ENCODE measurements at places on chromosomes 3 and 15.

DNA sequence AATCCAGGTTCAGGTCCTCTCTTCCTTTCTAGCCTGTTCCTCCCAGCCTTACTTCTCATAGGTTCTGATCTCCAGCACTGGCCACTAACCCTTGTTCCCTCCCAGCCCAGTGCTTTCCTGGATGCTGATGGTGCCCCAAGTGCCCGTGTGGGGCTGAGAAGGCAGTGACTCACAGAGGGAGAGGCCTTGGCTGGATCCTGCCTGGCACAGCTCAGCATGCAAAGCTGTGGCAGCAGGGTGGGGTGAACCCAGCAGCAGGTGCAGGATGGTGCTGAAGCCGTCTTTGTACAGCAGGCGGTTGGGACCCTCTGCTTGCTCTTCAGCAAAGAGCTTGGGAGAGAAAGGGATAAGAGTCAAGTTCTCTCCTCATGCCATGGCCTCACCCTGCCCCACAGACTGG lies 7.6 kb downstream of the LPCAT4 start:
- no peak for DNase-seq

- no peak for DNase-seq
Observed at GRCh38 chr3:150436161-150436560, 28.1 kb downstream of the TSC22D2 start.

DNA sequence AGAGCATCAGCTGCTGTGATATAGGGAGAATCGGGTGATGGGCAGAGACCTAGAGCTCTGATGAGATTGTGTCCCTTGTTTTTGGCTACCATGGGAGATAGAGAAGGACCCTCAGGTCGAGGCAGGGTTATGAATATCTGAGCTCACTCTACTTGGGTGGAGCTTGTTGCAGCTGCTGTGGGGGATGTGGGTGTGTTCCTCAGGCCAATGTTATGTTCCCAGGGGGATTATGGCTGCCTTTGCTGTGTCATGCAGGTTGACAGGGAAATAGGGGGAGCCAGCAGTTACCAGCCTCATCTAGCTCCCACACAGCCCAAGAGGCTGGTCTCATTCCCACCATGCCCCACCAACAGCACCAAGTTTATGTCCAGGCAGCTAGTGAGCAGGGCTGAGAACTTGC lies 131.5 kb downstream of the TRIM42 start:
- DNase-seq: no peak

GRCh38 chr15:85800478-85801123 lies 5.9 kb upstream of the KLHL25 start:
- DNase-seq: no peak

DNA sequence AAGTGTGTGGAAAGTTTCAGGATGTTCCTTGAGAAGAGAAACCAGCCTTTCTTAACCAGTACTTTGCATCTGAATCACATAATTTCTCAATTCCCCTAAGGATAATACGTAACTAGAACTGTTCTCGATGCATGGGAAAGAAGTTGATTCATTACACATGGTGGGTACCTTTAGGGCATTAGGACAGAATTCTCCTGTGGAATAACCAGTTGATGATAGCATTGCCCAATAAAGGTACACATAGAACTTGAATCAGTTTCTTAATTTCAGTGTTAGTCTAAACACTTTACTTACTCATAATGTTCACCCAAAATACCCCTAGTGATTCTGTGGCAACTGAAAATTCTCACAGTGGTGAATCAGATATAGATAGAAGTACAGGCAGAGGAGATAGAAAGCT lies 1030.9 kb downstream of the ROBO1 start:
- DNase-seq: no peak

- no peak for DNase-seq
Observed at GRCh38 chr15:46258056-46258455, 623.2 kb downstream of the SQOR start.

DNA sequence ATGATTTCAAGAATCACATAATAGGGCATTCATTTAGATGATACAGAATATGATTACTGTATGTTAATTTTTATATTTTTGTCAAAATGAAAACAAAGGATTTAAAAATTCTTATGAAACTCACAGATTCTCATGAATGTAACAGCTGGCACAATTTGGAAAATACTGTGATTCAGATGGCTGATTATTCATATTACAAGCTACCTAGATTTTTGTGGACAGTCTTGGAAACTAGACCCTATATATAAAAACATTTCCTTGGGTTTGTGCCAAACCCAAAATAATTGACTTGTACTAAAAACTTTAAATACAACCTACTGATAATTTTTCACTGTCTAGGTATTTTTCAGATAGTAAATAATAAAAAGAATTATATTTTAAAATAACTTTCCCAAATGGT lies 26.2 kb downstream of the ZBED2 start:
- no peak for DNase-seq

GRCh38 chr3:171458071-171458863 lies 1.9 kb downstream of the TNIK start:
- no peak for DNase-seq

- DNase-seq: no peak
Observed at GRCh38 chr15:73621286-73621826, 11.8 kb downstream of the NPTN start.

DNA sequence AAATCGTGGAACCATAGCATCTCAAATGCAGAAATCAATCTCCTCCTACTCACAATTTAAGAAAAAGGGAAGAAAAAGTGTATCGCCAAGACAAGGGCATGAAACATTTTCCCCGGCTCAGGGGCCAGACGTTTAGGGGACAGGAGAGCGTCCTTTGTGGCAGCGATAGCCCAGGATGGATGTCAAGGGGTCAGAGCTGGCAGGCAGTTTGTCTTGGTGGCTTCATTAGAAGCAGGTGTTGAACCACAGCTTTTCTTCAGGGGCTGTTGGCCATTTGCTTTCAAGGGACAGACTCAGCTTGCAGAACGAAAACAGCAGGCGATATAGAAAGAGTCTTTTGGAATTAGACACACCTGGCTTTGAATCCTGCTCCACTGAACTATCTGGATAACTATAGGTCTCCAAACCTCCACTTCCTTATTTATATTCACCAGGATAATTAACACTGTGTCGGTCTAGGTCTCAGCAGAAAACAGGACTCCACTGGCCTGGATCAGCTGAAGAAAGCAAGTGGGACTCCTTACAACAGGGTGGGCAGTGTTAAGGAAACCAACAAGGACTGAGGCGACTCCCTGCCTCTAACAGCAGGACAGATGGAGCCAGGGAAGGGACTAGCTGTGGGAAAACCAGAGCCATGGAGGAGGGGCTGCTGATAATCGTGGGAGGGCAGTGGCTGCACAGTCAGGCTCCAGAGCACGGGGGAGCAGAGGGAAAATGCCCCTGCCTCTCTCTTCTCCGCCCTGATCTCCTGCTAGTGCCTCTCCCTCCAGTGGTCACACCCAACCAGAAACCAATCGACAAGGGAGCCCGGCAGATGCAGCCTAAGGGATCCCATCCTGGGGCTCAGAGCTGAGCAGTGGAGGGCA lies 123.6 kb downstream of the LIPC start:
- no peak for DNase-seq

- no peak for DNase-seq
Observed at GRCh38 chr3:181278468-181279238, 289.1 kb upstream of the DNAJC19 start.

- DNase-seq: no peak
Observed at GRCh38 chr15:76730262-76730661, 174.9 kb downstream of the SCAPER start.
